ENCODE measurements at places on chromosomes 16 and 17. TPM values are rescaled to one million over a fixed set of nuclear protein-coding genes. Genes with fewer than 3 reads are reported as not detected.

Gene KRTAP9-4
- not detected for total RNA-seq

Gene C1QTNF1
- total RNA-seq: not detected

Gene CCL14
- not detected for total RNA-seq

Gene ELP5
- 35.1 TPM for total RNA-seq

Gene CDR2
- total RNA-seq: 68.7 TPM

Gene ALDOA
- total RNA-seq: 580 TPM

Gene ADAMTS18
- not detected for total RNA-seq

Gene CD300E
- total RNA-seq: not detected
